ENCODE measurements at places on chromosomes 11 and 22.

- DNase-seq: no peak
Measured at GRCh38 chr11:78838417-78838816, 263.8 kb upstream of the NARS2 start.

DNA sequence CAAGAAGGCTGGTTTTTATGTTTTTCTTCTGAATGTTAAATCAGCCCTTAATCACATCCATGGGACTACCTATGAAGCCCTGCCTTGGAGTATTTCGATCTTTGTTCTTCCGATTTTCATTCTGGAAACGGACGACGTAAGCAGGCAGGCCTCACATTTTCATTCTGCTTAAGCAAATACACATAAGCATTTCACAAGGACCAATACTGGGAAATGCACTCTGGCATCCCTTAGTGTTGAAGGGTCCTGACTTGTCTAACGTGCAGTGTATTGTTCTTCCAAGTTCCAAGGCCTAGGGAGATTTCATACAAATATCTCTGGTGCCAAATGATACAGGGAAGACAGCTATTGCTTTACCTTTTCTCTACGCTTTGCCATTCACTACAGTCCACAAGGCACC, 143.8 kb downstream of the LARGE1 start:
- DNase-seq: no peak

DNA sequence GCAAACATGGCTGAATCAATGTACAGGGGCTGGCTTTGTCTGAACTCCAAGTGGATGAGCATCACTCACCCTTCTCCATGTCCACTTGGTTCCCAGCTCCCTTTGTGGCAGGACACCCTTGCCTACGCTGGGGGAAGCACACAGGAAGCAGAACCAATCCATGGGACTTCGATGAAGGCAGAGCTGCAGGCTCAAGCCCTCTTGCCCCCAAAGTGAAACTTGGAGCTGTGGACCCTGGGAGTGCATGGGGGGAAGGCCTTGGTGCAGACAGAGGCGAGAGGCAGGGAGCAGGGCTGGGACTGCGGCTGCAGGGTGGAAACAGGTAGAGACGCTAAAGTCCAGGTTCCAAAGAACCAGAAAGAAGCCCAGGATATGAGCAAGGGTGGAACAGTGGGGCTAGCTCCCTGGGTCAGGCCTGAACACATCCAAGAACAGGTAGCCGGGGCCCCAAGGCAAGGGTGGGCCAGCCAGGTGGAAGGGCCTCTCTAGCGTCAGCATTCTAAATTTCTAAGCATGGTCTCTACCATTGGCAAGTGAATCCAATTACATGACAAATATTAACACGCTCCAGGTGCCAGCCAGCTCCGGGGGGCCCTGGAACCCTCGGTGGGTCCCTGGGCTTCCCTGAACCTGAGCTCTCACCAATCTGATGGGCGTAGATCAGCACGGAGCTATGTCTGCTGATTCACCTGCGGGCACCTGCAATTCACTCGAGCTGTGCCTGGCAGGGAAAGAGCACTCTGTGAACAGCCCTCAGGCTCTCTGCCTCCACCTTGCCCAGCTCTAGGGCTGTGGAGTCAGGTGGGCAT, 532.8 kb downstream of the BRD1 start:
- no peak for DNase-seq

GRCh38 chr22:37279331-37280181, 2.8 kb upstream of the CYTH4 start:
- no peak for DNase-seq

DNA sequence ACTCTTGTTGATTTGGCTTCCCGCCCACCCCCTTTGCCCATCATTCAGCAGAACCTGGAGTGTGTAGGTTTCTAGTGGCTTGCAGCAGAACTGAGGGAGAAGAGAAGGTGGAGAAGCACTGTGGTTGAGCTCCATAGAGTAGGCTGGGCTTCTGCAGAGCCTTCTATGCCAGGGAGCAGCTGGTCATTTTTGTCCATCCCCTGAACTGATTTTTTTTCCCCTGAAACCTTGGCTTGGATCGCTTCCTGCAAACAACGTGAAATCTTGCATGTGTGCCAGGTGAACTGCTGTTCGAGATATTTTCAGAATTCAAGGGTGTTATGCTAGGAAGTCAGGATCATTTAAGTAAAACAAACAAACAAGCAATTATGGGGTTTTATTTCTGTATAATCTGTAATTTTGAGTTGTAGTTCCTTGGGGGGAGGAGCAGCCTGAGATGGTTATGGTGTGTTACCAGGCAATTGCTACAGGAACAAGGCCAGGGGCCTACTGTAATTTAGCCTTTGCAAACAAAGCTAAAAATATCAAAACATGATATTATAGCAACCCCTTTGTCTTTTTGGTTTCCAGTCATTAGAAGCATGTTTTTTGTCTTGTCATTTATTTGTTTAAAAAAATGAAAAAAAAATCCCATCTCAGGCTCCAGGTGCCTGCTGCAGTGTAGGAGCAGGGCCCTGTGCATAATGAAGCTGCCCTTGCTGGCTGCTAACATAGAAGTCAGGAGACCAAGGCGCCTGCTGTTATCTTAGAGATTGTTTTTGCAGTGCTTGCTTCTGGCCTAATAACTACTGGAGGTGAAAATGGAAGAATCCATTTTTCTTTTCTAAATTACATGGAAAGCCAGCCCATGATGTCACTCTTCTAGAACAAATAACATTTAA, 152.4 kb upstream of the TTC12 start:
- DNase-seq: no peak

- no peak for DNase-seq
Measured at GRCh38 chr11:18523084-18523483, 3.7 kb downstream of the TSG101 start.

GRCh38 chr11:134447696-134448095, 35.7 kb upstream of the B3GAT1 start:
- DNase-seq: no peak

DNA sequence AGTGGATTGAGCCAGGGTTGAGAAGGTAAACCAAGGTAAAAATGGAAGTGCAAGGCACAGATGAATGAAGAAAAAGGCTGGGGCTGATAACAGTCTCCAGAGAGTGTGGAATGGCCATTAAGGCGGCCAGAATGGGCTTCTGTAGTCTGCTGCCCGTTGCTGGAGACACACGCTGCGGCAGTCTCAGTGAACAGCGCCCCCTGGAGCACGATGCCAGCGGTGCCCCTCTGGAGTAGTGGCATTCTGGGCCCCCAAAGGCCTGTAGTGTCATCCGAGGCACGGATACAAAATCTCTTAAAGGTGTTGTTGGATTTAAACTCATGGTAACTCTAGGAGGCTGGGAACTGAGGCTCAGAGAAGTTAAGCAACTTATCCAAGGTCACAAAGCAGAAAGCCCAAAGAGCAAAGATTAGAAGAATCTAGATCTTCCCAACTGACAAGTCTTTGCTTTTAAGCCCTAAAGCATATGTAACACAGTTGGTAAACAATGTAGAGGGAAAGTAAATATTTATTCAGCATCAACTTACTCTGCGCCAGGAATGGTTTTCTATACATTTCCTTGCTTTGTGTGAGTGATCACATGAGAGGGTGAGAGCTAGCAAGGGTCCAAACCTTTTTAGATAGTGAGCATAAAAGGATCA, 18.2 kb downstream of the KCNJ1 start:
- no peak for DNase-seq

DNA sequence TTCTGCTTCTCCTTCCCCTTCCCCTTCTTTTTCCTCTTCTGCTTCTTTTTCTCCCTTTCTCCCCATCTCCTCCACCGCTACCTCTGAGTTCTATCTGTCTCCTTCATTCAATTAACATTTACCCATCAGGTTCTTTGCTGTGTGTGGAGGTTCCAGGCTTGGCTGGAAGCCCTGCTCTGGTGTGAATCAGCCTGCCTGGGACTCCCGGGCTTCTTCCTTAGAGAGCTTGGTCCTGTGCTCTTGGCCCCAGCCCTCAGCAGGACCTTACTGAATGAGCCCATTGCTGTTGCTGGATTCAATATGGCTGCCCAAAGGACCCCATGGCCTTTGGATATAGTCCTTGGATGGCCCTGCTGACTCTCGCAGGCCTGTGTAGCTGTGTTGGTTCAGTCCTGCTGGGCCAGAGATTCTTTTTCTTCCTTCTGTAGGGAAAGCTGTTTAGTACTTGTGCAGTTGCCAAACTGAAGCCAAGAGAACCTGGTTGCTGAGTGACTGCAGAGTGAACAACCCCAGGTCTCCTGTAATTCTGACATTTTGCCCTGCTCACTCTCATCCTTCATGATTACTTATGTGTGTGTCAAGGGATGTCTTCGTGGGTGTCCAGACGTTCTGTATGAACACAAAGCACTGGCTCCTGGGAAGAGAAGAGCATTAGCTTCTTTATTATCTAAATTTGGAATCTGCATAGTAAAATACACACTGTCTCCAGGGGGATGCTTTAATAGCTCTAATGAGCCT, 81.0 kb upstream of the ZBED5 start:
- no peak for DNase-seq

DNA sequence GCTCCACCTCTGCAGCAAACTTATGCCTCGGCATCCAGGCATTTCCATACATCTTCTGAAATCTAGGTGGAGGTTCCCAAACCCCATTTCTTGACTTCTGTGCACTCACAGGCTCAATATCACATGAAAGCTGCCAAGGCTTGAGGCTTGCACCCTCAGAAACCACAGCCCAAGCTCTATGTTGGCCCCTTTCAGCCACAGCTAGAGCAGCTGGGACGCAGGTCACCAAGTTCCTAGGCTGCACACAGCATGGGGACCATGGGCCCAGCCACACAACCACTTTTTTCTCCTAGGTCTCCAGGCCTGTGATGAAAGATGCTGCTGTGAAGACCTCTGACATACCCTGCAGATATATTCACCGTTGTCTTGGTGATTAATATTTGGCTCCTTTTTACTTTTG, 24.7 kb upstream of the MTMR2 start:
- no peak for DNase-seq

DNA sequence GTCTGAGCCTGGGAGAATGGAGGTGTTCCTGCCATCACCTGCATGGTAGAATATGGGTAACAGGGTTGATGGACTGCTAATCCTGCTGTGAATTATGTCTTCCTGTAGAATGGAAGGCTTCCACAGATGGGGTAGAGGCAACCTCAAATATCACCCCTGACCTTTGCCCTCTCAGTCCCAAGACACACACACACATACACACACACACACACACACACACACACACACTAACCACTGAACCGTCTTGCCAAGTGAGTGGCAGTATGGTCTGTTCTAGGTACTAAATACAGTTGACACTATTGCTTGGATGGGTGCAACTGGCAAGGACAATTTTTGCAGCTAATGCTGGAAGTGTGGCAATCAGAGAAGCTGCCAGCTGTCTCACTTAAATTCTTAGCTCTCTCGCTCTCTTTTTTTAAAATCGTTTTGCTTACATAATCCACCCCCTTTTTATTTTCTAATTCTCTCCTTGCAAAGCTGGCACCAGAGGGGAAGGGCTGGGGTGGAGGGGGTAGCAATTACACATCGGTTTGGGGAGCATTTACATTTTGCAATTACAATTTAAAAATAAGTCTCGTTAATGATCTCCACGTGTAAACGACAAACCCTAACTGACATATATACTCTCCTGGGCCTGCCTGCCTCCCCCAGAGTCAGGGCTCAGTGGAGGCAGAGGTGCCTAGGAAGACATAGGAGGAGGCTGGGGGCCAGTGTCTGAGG, 162.6 kb downstream of the FEZ1 start:
- DNase-seq: no peak

DNA sequence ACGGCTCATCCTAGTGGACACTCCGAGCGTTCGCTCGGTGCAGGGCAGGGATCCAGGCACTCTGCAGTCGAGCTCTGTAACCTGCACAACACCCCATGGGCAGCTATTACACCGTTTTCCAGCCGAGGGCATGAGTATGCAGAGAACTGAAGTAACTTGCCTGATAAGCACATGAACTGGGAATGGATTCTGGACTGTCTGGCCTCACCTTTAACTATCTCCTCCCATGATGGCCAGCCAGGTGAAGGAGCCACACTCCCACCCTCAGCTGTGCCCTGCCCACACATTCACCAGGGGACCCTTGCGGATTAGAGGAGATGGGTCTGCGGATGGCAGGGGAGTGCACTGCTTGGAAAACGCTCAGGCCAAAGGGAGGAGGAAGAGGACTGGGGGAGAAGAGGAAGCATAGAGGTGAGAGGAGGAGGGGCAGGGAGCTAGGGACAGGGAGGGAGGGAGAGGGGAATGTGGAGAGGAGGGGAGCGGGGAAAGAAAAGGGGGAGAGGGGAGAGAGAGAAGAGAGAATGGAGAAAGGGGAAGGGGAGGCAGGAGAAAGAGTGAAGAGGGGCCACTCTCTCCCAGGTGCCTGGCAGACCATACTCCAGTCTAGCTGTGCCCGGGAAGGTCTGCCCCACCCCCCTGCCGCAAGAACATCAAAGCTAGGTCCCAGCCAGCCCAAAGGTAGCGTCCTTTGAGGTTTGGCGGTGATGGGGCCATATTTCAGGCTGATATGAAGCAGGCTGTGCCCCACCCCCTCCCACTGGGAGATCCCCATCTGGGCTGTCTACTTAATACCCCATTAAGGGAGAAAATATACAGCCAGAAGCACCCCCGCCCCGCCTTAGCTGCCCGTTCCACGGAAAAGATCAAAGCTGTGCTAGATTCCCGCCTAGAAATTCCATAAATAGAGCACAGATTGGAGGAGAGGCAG, 33.2 kb upstream of the TCF20 start:
- DNase-seq: no peak

DNA sequence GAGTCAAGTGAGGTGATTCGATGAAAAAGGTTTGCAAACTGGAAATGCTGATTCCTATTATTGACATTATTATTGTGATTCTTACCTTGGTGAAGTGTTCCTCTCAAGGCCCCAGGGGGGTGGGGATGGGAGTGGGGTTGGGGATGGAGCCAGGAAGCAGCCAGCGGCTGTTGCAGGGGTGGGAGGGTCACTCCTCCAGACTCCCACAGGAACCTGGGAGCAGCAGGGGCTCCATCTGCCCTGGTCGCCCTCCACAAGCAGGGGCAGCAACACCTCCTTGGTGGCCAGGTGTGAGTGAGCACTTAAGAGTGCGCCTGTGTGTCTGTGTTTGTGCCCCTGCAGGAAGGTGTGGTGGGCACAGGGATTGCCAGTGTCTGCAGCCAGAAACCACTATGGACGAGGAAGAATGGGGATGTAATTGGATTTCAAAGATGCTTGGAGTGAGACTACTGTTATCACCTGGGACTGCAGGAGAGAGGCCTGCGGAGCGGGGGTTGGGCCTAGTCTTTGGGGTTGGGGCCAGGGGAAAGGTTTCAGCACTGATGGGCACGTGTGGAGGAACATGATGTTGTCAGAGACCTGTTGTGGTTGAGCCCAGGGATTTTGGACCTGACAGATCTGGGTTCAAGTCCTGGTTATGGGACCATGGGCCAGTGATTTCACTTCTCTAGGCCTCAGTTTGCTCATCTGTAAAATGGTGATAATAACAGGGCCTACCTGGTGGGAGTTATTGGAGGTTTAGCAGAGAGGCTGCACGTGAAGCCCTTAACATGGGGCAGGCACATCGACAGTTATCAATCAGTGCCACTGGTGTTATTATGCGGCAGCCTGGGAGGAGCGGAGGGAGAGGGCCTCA, 3.6 kb upstream of the TP53I11 start:
- DNase-seq: no peak

- no peak for DNase-seq
Measured at GRCh38 chr22:19011075-19011474, 75.0 kb upstream of the PRODH start.

- no peak for DNase-seq
Measured at GRCh38 chr11:72808331-72808798, 5.8 kb upstream of the ATG16L2 start.

GRCh38 chr22:22558071-22558971, 744 bp downstream of the PRAME start:
- DNase-seq: no peak

All from fibroblast of skin of left quadriceps (primary cell).